Trophoblast cell (in vitro differentiated cells and primary cell): ENCODE measurements at places on chromosomes 12 and 14.

GRCh38 chr14:54050759-54051158 lies 94.1 kb upstream of the BMP4 start:
- no peak for DNase-seq

- peak; percentile 81 for DNase-seq
Observed at GRCh38 chr14:31047503-31047902, 21.3 kb upstream of the STRN3 start.

- peak; percentile 69 for DNase-seq
Observed at GRCh38 chr14:56998728-56999127, 188.4 kb upstream of the OTX2 start.

GRCh38 chr12:119576915-119577314 lies 16.7 kb upstream of the TMEM233 start:
- no peak for DNase-seq

- no peak for DNase-seq
Observed at GRCh38 chr14:104119488-104120251, 18.7 kb upstream of the KIF26A start.

DNA sequence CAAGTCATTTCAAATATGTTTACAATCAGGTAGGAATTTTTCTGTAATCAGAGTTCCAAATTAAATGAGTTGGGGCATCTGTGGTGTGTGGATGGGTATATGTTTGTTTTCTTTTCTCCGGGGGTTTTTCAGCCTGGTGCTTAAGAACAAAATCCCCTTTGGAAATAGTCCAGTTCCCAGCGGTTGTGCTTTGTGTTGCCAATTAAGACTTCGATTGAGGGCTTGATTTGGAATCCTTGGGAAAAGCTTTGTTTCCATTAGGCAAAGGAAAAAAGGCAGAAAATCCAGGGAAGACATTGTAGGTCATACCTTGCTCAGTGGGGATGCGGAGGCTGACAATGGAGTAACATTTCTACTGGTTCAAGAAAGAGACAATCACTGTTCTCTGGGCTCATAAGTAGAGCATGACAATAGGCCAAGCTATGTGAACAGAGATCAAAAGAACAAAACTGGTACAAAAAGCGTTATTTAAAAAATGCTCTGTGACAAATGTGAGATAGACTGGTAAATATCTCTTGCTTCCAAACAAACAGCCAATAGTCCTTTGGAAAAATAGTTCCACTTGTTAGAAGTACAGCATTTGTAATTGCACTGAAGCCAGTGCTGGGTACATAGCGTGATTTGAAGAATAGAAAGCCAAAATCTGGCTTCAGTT lies 79.7 kb downstream of the EML1 start:
- DNase-seq, result no peak

GRCh38 chr12:124837958-124838803 lies 25.5 kb downstream of the SCARB1 start:
- peak; percentile 99 for DNase-seq

GRCh38 chr12:57242691-57243454 lies 8.1 kb downstream of the STAC3 start:
- DNase-seq, result peak; percentile 73

DNA sequence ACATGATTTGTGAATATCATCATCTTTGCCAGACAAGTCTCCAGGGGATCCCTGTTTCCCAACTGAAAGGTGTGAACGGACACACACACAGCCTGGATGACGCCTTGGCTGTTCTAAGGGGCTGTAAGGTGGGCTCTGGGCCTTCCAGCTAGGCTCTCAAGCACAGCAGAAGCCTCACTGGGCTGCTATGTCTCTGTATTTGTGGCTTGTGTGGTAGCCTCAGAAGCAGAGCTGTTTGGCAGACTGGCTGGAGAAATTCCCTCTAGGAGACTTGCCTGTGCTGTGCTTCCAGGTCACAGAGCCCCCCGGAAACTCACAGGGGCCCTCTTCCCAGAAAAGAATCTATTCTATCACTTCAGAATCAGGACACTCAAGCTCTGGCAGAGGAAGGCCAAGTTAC lies 21.4 kb downstream of the OTUB2 start:
- DNase-seq, result no peak

- no peak for DNase-seq
Observed at GRCh38 chr12:59365133-59365532, 230.7 kb upstream of the SLC16A7 start.

GRCh38 chr12:119079530-119079929 lies 98.2 kb downstream of the SRRM4 start:
- no peak for DNase-seq

DNA sequence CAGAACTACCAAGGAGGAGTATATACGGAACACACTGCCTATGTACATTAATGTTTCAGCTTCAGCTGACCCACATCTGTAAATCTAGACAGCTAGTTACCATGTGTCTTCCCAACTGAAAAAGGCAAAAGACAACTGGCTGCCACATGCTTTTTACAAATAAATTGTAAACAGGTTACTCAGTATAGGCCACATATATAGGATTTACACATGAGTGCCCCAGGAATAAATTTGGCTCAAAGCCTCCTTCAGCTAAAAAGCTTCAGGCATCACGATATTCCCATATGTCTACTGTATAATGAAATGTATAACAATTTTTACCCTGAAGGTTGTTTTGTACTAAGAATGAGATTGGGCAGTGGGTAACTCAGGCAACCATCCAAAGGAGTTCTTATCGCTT lies 175.9 kb upstream of the BMP4 start:
- no peak for DNase-seq

DNA sequence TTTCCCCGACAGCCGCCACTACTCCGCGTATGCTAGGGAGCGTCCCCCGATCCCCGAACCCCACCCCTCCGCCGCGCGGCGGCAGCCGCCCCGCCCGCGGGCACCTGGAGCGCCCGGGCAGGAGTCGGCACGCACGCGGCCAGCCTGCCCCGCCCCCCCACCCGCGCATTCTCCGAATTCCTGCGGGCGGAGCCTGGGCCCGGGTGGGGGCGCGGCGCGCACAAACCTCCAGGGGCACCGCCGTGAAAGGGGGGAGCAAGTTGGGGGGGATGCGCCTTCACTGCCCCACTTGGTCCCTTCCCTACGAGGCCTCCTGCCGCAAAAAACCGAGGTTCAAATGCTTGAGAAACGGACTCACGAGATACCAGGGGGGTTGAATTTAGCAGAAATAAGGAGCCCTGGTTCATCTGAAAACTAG lies 1.7 kb downstream of the AJUBA start:
- DNase-seq, result peak; percentile 10

GRCh38 chr14:93533842-93534241 lies 103.1 kb downstream of the UNC79 start:
- DNase-seq, result peak; percentile 54

DNA sequence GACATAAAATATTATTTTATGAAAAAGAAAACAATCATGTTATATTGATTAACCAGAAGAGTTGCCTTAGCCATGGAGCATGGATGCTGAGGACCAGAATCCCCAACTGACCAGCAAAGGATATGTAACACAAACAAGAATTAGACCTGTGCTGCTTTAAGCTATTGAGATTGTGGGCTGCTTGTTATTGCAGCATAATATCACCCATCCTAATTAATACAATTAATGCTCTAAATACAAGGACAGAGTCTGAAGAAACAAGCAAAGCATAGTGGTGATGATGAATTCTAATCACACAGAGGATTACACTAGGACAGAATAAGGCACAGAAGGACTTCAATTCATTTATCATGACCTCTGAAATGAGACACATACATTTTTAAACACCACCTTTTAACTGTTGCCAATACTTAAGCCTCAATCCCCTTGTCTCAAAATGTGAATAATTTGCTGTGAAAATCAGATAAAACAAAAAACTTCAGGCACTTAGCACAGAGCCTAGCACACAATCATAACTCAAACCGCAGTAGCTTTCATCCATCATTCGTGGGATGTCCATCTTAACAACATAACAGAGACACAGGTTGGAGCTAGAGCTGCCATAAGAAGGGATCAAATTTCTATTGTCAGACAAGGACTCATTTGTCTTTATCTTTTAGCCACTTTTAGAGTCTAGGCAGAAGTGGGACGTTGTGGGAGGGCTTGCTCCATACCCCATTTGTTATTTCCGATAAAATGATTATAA lies 449.6 kb upstream of the DCN start:
- DNase-seq, result no peak

DNA sequence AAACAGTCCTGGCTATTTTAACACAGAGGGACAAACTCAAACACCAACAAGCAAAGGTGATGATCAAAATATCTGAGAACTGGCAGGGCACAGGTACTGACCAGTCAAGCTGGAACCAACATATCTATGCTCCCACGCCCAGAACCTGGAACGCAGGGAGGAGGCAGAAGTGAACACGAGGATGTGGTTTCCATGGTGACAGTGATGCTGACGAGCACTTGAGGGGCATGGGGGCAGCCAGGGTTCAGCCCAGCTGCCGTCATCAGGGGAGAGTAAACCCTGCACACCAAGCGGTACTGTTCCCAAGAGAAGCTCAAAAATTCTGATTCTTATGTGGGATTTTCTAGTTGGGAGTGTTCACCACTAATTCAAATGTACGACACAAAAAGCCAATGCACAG lies 113.6 kb upstream of the SFSWAP start:
- DNase-seq, result no peak

GRCh38 chr12:128914908-128915563 lies 61.8 kb downstream of the GLT1D1 start:
- DNase-seq, result peak; percentile 19

DNA sequence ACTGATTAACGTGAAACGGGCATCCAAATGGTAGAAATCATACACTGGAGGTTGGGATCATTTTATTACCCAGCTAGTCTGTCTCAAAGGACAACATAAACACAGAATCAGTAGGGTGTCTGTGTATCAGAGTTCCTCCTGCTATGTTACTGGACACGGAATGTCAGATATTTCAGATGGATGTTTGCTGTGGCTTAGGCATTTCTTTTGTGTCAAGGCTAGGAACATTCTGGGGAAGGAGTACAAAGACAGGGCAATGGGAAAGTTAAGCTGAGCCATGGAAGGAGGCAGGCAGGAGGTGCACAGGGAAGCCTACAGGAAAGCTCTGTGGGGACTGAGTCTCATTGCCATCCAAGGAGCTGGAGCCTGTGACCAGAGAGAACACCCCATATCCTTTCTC lies 254.6 kb downstream of the C12orf75 start:
- no peak for DNase-seq

GRCh38 chr12:321606-322326 lies 59.1 kb upstream of the SLC6A13 start:
- DNase-seq, result no peak

- no peak for DNase-seq
Observed at GRCh38 chr14:68020999-68021663, 201.6 kb downstream of the RAD51B start.

- no peak for DNase-seq
Observed at GRCh38 chr12:53325511-53326061, 4.2 kb upstream of the AAAS start.

- no peak for DNase-seq
Observed at GRCh38 chr14:89386212-89386886, 30.7 kb downstream of the FOXN3 start.
